ENCODE measurements at places on chromosomes 5 and 9.

DNA sequence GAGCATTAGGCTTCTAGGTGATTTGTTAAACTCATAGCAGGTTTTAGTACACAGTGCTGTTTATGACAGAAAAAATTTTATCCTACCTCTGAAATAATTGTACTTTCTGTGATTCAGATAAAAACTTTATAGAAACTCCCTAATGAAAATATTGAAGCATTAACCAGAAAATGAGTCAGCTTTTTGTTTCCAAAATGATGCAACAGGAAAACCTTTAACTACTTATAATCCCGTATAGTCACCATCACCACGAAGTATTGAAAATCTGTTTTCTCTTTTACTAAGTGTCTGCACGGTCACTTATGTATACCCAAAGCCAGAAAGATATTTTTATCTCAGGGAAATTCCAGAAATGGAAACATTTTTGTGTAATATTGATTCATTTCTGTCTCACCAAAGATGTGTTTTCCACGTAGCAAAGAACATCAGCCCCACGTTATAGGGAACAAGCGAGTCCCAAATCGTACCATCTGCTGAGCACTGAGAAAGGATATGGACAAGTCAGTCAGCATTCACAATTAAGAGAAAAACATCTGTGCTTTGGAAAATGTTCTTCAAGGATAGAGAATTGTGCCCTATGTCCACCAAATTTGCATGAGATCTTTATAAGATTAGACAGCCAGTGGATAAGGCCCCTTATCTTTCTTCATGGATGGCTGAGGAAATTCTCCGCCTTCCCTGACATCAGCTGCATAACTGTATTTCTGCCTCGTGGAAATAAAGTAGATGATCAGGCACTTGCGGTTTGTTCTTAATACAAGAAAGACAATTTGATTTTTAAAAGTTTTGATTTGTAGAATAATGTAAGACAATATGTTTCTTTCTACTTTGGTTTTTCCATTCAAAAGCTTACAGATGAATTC lies 41.9 kb downstream of the TNFAIP8 start:
- DNase-seq: no peak

DNA sequence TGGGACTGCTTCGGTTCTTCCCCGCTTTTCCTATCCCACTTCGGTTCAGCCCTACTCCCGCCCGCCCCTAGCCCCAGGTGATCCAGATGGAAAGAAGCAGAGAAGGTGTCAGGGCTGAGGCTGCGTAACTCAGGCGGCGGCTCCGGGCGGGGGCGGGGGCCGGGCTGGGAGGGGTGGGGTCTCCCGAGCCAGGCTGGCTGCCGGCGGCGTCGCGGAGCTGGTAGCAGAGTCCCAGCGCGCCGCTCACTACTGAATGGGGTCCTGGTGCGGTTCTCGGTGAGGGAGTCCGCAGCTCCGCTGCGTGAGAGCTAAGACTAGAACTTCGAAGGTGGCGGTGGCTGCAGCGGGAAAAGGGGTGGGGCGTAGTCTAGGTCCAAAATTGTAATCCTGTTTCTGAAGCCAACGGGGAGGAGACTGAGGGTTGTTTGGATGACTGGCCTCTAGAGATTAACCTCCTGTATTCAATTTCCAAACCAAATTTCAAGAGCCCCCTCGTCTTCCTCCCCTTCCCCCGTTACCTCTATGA lies 1.4 kb downstream of the PRR16 start:
- no peak for DNase-seq

GRCh38 chr5:122775550-122776542 lies 966 bp downstream of the SNX2 start:
- no peak for DNase-seq

- no peak for DNase-seq
These were observed 7.0 kb downstream of the MAMDC4 start for GRCh38 chr9:136858844-136859757.

- DNase-seq: no peak
These were observed 395.2 kb downstream of the KIAA0825 start for GRCh38 chr5:94223235-94223634.

- DNase-seq: no peak
These were observed 1656.5 kb downstream of the EFNA5 start for GRCh38 chr5:106014262-106014661.

GRCh38 chr5:68086857-68087256 lies 128.7 kb upstream of the PIK3R1 start:
- no peak for DNase-seq

- DNase-seq: no peak
These were observed 86.0 kb downstream of the FBXL7 start for GRCh38 chr5:15585841-15586591.

DNA sequence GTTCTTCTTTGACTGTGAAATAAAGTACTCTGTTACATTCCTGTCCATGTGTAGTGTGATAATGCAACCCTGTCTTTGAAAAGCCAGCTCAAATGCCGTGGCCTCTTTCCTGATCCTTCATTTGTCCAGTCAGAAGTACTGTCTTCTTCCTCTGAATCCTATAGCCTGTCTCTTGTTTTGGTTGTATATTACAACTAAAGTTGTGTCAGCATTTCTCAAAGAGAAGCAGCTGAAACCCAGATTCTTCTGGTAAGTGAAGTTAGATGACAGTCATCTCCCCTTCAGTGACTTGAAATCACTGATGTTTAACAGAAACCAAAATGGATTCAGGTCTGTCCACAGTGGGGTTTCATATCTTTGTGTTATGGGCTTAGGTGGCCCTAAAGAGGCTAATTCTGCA lies 196.2 kb downstream of the PCSK1 start:
- no peak for DNase-seq

DNA sequence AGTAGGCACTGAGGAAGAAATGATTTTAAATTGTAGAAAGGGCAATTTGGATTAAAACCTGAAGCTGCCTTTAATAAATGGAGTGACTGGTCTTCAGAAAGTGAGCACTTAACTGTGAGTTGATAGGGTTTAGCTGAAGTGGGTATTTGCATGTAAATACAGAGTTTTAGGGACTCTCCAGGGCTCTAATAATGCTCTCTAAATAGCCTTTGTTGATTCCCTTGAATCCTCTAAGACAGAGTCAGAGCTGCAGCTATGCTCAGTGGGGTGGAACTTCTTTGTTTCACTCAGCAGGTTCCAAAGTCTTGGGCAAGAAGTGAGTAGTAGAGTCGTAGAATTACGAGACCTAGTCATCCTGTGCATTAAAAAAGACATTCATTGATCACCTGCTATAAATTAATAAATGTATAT lies 21.4 kb downstream of the GLRA1 start:
- DNase-seq: no peak

DNA sequence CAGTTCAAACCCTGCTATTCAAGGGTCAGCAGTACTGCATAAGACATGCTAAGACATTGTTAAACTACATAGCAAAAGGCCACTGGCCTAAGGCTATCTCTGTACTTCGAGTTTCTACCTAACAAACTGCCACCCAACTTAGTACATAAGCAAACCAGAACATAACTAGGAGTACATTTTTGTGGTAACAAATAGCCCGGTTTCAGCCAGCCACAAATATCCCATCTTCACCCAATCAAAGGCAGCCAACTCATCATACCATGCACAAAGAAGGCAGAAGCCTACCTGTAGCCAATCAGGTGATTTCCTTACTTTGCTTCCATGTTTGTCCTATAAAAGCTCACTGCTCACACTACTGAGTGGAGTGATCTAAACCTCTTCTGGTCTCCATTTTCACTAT lies 201.4 kb downstream of the SMARCA2 start:
- no peak for DNase-seq

- no peak for DNase-seq
These were observed 2.0 kb downstream of the PDLIM7 start for GRCh38 chr5:177495243-177496060.

- DNase-seq: no peak
These were observed 402.3 kb upstream of the ADAMTSL1 start for GRCh38 chr9:18071651-18072060.

DNA sequence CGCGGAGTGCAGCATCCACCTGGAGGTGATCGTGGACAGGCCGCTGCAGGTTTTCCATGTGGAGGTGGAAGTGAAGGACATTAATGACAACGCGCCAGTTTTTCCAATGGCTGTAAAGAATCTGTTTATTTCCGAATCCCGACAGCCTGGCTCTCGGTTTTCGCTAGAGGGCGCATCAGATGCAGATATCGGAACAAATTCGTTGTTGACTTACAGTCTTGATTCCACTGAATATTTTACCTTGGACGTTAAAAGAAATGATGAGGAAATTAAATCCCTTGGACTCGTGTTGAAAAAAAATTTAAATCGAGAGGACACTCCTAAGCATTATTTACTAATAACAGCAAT lies 611 bp downstream of the PCDHA3 start:
- no peak for DNase-seq

DNA sequence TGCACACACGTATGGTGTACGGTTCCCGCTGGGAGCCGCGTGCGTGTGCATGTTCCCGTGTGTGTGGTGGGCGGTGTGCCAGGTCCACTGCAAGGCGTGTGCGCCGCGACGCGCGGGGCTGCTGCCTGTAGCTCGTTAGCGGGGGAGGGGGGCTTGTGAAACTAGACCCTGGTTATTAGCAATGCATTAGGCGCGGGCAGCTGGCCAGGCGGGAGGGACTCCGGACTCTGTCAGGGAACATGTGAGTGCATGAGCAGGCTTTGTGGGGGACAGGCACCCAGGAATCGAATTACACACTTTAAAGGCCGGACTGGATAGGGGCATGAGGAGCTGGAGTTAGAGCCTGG lies 32.2 kb upstream of the ENHO start:
- DNase-seq: no peak

GRCh38 chr5:179344431-179345182 lies 654 bp downstream of the ADAMTS2 start:
- DNase-seq: no peak

DNA sequence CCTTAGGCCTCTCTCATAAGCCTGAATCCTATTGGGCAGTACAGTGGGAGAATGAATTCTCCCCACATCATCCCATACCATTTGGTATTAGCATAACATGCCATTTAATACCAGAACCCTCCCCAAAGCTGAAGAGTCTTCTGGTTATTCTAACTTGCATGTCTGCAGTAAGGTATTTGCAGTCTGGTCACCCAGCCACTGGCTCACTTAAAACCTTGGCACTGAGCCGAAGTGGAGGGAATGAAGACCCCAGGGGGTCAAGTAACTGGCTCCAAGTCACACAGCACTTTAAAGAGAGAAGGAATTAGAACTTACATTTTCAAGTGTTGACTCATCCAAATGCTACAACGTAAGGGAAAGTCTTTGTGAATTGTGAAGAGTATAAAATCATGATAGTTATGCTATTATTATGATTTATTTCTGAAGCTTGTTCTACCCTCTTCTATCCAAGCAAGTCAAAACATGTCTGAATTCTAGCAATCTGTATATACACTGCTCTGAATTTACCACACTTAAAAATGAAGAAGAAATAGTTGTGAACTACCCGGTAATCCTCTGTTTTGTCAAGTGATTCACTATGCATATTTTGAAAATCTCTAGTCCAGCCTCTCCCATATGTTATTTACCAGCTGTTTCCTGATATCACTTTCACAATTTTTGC lies 28.5 kb downstream of the GLRA1 start:
- DNase-seq: no peak

- no peak for DNase-seq
These were observed 91.9 kb downstream of the FEM1C start for GRCh38 chr5:115452536-115453235.

GRCh38 chr9:6197330-6197729 lies 18.3 kb upstream of the IL33 start:
- no peak for DNase-seq

- no peak for DNase-seq
These were observed 155.0 kb downstream of the PRELID2 start for GRCh38 chr5:145680169-145680568.

DNA sequence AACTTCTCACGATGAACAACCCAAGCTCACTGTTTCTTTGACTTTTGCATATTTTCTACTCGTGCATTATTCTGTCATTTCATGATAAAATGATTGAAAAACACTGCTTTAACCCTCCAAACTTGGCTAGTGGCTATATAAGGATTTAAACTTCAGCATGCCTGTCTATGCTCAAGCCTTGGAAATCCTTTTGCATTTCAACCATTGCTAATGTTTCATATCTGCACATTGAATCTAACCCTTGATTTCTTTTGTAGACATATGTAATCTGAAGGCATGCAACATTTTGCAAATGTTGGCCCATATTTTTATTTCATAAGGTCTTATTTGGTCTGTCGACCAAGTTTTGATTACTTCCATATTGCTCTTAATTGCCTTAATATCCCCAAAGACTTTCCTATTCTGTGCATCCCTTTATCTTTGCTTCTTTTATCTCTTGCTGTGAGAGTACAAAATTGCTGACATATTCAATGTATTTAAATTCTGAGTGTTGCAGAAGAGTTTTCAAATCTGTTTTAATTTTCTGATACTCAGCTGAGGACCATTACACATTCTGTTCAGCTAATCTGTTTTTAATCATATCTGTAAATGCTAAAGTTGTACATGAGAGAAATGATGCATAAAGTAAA lies 403.7 kb upstream of the ZNF608 start:
- DNase-seq: no peak

DNA sequence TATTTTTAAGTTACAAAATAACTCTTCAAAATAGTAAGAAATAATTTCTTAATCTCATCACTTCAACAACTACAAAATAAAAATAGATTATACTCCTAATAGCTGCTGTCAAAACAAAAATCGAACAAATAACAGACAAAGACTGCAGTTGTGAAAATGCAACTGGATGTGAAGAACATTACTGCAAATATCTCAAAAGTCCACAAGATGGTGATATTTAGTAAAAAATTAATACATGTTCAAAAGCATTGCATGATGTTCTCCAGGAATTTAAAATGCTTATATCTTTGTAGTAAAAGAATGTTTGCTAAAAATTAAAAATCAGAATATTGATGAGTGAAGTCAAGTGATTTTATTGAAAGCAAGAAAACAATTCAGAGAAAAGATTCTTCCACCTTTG lies 66.2 kb downstream of the MPDZ start:
- DNase-seq: no peak

- no peak for DNase-seq
These were observed 144.5 kb upstream of the GPR151 start for GRCh38 chr5:146660376-146660960.

- DNase-seq: no peak
These were observed 21.4 kb downstream of the DIAPH1 start for GRCh38 chr5:141597394-141597793.

DNA sequence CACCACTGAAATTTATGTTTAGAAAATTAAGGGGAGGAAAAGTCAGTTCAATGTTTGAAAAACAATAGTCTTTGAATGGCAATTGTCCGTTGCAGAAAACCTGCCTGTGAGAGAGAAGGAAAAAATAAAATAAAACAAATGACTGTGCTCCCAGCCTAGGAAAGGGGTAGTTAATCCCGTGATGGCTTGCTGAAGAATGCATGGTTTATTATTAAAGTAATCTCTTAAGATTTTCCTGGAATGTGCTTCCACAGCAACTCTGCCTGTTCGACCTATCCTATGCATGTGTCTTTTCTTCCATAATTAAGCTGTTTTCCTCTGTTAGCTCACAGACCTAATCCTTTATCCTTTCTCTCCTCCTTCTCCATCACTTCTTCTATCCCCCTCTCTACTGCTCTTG lies 2.4 kb upstream of the DAB2 start:
- DNase-seq: no peak

GRCh38 chr5:154107756-154108155 lies 69.0 kb downstream of the MFAP3 start:
- no peak for DNase-seq
